ENCODE measurements at places on chromosomes 3 and 15.

DNA sequence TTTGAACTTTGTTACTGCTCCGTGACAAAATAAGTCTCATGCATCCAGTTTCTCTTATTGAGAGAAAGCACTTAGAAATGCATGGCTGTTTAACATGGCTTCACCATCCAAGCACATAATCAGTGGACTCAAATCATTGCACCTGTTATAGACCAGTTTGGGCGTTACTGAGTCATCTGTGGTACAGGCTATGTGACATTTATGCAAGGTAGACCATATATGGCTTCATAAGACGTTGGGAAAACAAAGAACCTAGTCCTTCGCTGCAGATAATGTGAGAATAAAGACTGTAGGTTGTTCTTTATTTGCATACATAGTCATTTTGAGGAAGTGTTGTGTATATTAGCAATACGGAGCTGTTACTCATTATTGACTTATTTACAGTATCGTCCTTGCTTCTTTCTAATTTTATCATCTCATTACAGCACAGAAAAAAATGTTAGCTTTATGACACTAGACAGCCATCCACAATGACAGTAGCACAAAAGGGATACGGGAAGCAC is 374.7 kb downstream of the IL5RA start:
- DNase-seq = no peak

DNA sequence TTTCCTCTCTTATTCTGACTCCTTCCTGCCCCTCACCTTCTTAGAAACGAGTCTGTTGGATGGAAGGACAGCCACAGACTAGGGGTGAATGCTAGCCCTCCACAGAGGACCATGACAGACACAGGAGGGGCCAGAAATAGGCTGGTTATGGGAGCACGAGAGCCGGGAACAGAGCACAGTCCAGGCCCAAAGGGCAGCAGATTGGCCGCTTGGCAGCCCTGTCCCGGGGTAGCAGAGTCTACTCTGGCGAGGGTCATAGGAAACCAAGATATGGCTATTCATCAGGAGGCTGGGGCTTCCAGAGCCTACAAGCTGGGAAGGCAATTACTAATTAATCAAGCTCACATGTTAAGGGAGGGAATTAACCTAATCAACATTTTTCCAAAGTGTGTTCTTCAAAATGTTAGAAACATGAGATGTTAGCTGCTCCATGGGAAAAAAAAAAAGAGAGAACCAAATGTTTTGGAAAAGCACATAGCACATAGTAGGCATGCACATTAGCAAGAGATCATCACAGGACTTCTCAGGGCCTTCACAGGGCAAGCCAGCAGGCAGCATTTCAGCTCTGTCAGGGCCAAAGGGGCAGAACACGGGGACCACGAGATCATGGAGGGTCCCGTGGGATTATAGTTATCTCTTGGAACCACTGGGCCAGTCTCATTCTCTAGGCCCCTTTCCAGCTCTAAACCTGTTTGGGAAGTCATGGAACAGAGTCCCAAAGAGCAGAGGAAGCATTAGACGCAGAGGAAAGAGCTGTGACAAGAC is 13.3 kb downstream of the SEMA3G start:
- no peak for DNase-seq

DNA sequence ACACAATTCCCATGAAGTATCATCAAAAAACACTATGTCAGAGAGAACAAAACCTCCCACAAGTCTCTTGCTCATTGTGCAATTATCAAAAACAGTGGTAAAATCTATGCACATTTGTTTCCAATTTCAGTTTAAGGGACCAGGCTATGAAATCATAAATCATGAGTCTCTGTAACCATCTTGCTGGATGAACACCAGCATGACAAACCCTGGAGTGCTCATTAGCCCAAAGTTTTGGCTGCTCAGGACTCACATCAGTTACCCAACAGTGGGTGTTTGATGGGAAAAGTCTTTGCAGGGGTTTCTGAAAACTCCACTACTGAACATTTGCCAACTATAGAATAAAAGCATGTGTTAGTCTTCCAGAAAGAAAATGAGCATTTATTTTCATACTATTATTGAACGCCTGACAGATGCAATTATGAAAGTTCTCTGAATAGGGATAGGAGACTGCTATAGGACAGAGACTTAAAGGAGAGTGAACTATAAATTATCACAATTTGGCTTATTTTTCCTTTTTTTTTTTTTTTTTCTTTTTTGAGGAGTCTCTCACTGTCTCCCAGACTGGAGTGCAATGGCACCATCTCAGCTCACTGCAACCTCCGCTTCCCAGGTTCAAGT is 240.8 kb upstream of the KCNMB2 start:
- no peak for DNase-seq

DNA sequence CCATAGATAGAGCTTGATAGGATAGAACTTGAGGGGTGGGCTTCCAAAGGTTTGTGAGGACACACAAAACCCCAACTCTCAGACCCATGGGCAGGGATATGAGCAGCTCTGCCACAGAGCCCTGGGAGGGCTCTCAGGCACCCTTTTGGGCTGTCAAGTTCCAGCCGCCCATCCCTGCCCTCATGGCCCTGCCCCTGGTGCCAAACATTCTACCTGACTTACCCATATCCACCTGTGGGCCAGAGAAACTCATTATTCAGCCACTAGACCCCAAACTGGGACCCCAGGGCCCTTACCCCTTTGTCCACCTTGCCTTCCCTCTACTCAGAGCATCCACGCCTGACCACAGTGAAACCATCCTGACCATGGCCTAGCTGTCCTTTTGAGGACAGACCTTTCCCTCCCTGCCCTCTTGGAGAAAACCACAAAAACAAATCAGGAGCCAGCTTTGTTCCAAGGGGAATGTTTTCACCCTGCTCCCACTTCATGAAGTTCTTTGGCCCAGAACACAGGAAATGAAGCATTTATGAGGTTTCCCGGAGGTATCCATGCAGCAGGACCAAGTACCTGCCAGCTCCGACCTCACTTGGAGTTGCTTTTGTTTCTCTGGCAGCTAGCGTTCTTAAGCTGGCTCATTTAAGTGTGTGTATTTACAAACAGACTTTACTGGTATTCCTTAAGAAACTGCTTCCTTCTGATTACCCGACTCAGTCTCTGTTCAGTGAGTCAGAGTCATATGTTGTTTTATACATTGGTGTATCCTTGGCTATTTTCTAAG is 34.2 kb upstream of the GALNT15 start:
- DNase-seq = no peak
